ENCODE measurements at places on chromosomes 7 and 10.

- no peak for DNase-seq
These were observed 152.6 kb downstream of the ZMYND11 start for GRCh38 chr10:287814-288213.

- no peak for DNase-seq
These were observed 28.0 kb downstream of the CTBP2 start for GRCh38 chr10:125132344-125132743.

- DNase-seq, result no peak
These were observed 104.6 kb upstream of the SFMBT2 start for GRCh38 chr10:7515439-7515838.

- no peak for DNase-seq
These were observed 47.6 kb upstream of the NANOS1 start for GRCh38 chr10:118981946-118982345.
